ENCODE measurements at places on chromosomes 4 and X.

GRCh38 chr4:121156822-121157769 is 7.0 kb downstream of the TNIP3 start:
- no peak for DNase-seq

DNA sequence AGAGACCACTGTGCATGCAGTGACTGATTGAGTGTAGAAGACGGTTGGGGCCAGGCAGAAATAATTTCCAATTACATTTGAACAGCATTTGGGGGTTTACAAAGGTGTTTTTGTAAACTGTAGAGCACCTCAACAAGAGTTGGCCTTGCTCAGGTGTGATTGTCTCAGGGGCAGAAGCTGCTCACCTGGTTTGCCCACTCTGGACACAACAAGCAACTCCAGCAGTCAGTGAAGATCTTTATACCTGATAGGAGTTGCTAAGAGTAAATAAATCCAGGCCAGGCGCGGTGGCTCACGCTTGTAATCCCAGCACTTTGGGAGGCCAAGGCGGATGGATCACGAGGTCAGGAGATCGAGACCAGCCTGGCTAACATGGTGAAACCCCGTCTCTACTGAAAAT is 221.3 kb downstream of the RAB28 start:
- DNase-seq: no peak

DNA sequence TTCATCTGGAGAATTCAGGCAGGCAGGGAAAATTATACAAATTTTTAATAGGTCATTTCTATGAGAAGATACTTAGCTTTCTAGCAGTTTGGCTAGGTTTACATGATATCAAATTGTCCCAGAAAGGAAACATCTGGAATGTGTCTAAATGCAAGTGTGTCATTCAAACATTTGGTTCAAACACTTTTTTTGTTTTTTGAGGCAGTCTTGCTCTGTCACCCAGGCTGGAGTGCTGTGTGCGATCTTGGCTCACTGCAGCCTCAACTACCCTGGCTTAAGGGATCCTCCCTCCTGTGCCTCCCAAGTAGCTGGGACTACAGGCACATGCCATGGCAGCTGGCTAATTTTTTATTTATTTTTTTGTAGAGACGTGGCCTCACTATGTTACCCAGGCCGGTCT is 31.6 kb downstream of the SPARCL1 start:
- DNase-seq: no peak

DNA sequence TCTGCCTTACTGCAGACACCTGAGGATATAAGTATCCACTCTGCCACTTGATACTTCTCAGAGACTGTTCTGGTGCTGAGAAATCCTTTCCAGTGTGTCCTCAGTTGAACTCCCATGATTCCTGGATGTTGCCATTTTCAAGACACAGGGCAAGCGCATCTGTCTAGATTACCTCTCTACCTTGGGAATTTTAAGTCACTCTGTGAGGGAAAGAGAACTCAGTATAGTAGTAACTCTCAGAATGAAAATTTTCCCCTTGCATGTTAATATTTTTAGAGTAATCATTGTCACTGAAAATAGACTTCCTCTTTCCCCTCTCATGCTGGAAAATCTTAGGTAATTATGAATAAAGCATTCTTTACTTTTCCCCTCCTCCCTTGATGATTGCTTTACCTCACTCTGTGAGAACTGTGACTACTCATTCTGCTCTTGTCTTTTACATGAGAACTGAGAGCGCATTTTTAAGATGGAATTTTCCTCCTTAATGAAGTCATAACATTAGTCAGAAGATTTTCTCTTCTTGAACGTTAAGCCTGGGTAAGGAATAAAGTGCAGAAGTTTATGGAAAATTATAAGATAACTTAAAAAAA is 45.0 kb downstream of the TET2 start:
- peak; percentile 67 for DNase-seq

- DNase-seq: no peak
Measured at GRCh38 chr4:3829956-3830773, 64.0 kb downstream of the ADRA2C start.

- no peak for DNase-seq
Measured at GRCh38 chrX:46400530-46401443, 144.4 kb downstream of the ZNF674 start.

- no peak for DNase-seq
Measured at GRCh38 chr4:4398430-4398829, 11.5 kb downstream of the NSG1 start.

GRCh38 chrX:12999422-12999821 is 24.5 kb downstream of the TMSB4X start:
- DNase-seq: peak; percentile 50

- peak; percentile 8 for DNase-seq
Measured at GRCh38 chr4:154741922-154742850, 1.6 kb upstream of the LRAT start.

GRCh38 chr4:183541752-183542040 is 36.8 kb downstream of the ING2 start:
- DNase-seq: no peak

DNA sequence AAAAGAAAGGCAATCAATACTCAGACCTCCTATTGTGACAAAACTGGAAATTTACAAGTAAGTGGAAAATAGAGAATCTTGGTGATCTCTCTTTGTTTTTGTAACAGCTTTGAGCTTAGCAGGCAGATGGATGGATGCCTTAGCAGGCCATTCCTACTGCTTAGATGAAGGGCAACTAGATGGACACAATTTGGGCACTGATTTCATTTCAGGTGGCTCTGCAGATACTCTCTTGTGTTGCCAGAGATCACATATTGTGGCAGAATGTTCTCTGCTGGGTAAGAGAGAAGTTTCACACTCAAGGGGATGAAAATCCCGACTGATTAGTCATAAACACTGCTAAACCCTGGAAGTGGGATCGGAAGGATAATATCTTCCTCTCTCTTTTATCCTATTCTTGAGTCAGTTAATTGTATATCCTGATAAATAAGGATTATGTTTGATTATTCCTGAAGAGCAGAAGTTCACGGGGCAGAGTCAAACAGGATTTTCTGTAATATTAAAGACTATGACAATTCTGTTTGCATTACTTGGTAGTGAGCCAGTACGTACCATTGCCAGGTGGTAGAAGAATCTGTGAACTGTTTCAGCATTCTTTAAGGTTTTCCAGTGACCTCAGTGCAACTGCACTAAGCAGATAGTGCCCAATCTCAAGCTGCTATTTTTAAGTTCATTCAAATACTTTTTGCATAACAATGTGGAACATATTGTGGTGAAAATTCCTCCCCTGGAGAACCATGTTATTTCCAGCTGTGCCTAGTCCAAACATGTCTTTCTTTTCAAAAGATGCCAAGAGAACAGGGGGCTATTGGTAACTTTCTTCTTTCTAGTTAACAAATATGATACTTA is 974.3 kb downstream of the FSTL5 start:
- DNase-seq: peak; percentile 5

DNA sequence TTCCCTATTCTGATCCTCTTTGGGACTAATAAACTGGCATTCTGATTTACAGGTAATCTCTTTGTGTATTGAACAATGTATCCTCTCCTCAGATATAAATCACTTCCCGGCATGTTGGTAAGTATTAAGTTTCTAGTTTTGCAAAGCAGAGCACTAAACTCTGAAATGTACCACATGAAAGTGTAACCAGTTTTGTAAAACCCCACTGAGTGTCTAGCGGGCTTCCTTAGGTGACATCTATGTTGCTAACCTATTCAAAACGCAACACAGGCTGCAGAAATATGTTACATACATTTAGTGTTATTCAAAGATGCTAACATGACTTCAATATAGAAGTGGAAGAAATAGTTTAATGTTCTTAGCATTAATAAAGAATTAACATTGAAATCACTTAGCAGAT is 25.2 kb downstream of the DNAJB14 start:
- no peak for DNase-seq

DNA sequence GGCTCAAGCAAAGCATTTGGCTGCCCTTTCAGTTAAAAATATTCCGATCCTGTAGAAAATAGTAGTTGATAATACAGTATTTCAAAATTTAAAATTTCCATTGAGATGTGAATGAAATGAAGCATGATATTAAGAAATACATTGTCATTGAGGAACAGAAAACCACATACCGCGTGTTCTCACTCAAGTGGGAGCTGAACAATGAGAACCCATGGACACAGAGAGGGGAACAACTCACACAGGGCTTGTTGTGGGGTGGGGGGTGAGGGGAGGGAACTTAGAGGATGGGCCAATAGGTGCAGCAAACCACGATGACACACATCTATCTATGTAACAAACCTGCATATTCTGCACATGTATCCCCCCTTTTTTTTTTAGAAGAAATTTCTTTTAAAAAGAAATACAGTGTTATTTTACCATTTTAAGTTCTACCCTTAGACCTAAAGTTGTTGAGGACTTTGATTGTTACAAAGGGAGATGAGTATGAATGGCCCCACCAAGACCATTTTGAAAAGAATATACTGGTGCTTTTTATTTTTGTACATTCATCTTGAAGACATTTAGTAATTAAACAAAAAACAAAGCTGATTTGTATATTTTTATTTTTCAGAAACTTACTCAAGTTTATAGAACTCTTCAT is 52.0 kb upstream of the IL13RA1 start:
- no peak for DNase-seq

DNA sequence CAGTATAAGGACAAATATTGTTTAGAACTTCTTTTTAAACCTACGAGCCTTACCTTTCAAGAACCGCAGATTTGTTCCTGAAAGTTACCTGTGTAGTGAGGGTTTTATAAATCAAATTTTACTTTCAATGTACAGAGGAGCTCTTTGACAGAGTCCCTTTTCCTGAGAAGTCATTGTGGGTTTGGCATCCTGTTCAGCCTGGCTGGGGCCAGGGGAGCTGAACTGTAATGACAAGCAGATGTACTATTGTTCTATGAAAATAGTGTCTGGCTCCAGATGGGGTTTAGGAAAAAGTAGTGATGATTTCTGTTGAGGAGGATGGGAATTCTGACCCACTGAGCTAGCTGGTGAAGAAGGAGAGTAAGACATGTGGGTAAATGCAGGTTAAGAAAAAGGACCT is 196.2 kb upstream of the PGRMC2 start:
- no peak for DNase-seq

- DNase-seq: peak; percentile 90
Measured at GRCh38 chr4:124262211-124263179, 450.0 kb downstream of the ANKRD50 start.

- DNase-seq: no peak
Measured at GRCh38 chrX:25016938-25017598, 1.3 kb upstream of the ARX start.

DNA sequence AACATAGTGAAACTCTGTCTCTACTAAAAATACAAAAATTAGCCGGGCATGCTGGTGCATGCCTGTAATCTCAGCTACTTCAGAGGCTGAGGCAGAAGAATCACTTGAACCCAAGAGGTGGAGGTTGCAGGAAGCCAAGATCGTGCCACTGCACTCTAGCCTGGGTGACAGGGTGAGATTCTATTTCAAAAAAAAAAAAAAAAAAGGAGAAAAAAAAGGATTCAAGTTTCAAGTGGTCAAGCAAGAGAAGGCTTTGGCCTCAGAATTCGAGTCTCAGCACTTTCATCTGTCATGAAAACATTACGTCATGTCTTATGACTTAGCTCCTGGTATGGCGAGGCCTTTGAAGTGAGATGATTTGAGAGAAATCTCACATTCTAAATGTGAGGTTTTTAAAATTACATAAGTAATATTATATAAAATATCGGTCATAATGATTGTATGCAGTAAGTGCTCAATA is 21.2 kb upstream of the DHRSX start:
- DNase-seq: no peak

DNA sequence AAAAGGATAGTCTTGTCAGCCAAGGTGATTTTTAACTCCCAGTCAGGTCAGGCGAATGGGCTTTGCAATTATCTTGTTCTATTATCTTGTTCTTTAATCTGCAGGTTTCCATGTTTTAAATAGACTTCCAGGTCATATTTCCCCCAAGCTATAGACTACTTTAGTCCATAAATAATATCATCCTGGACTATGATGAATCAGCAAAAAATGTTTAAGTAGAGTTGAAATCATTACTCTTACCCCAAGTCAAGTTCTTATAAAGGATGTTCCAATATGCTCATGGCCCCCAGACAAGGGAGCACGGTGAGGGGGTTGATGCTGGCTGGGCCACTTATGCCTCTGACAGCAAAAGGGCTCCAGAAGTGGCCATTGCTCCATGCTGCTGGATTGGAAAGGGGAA is 75.1 kb downstream of the SLC2A9 start:
- no peak for DNase-seq

DNA sequence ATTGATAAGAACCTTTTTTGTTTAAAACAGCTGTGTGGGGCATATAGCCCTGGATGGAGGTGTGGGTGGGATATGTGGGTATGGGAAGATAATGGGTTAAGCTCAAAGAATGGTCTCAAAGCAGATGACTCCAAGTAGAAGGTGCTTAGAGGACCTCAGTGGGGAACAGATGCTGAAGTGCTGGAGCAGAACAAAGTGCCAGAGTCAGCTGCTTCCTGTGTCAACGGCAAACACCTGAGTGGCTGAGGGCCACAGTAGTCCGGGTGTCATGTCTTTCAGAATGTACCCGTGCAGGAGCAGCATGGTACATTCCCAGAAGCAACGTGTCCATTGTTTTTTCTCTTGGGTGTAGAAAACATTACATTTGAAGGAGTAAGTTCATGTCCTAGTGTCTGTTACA is 210.6 kb downstream of the CCNG2 start:
- no peak for DNase-seq

DNA sequence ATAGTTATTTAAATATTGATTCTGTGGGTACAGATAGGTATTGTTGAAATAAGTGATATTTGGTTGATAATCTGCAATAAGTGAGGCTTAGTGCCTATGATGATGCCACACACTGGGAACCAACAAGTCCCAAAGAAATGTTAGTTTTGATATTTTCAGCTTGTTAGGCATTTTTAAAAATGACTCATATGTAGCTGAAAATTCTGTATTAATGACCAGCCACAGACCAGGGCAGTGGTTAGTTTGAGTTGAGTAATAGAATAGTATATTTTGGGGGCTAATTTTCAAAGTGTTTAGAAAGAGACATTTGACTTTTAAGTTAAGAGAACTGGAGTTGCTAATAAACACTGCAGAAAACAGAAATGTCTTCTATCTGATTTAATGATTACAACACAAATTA is 9.4 kb downstream of the INTU start:
- peak; percentile 45 for DNase-seq

GRCh38 chrX:47093860-47094259 is 15.6 kb downstream of the RGN start:
- DNase-seq: no peak

GRCh38 chr4:11497972-11498371 is 69.3 kb upstream of the HS3ST1 start:
- DNase-seq: peak; percentile 7

DNA sequence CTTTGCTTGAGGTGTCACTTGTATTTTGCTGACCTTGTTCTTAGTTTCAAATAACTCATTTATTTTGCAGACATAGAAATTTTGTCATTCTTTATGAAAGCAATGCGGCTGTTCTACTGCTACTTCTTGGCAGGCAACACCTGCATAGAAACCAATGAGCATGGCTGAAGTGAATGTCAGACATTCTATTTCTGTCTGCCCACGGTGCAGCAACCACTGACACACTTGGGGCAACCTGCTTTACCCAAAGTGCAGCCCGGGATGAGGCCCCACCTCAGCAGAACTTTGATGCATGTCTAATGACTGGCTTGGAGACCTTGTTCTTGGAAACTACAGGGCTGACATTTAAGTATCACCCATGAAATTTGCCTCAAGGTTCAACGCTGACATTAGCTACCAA is 93.6 kb downstream of the RBM47 start:
- DNase-seq: no peak

GRCh38 chrX:110178179-110178865 is 139.6 kb downstream of the AMMECR1 start:
- no peak for DNase-seq
